Ovary (tissue), 10 donors: ENCODE measurements at places on chromosomes 12 and 14.
A peak's percentile ranks its signal among the peaks of the same experiment; 100 is the strongest.

DNA sequence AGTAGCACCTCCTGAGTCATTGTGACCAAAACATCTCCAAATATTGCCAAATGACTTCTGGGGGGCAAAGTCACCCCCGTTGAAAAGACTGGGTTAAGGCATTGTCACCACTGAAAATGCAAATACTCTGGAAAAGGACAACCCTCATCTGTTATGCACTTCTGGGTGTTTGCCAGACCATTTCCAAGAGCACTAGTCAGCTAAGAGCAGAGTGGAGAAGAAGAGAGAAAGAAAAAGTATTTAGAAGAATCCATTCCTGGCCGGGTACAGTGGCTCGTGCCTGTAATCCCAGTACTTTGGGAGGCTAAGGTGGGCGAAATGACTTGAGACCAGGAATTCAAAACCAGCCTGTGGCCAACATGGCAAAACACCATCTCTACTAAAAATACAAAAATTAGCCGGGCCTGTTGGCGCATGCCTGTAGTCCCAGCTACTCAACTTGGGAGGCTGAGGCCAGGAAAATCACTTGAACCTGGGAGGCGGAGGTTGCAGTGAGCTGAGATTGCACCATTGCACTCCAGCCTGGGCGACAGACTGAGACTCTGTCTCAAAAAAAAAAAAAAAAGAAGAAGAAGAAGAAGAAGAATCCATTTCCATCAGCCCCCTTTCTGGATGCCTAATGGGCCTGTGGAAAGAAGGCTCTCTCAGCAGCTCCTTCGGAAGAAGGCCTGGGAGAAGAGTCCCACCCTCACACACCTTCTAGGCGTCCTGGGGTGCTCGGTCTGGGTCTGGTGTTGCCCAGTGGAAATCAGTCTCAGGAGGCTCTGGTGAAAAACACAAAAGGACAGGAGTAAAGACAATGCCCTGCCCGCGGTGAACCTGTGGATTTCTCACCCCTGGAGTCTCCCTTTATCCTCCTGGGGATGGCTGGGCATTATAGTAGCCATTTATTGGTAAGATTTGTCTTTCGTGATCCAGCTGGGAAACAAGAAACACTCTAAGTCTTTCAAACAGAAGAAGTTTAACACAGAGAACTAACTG, 3.5 kb upstream of the LTBR start:
- no peak for DNase-seq

GRCh38 chr12:66617991-66618390, 60.9 kb downstream of the GRIP1 start:
- DNase-seq, result no peak

GRCh38 chr14:91363776-91364523, 53.7 kb downstream of the CCDC88C start:
- no peak for DNase-seq

GRCh38 chr14:69770559-69770958, 3.6 kb downstream of the SRSF5 start:
- no peak for DNase-seq

GRCh38 chr14:101398011-101398410, 163.3 kb upstream of the DIO3 start:
- no peak for DNase-seq

GRCh38 chr12:113862590-113863454, 103.3 kb downstream of the RBM19 start:
- DNase-seq, result no peak

- DNase-seq, result no peak
These were observed 70.1 kb downstream of the PEBP1 start for GRCh38 chr12:118206107-118206412.

DNA sequence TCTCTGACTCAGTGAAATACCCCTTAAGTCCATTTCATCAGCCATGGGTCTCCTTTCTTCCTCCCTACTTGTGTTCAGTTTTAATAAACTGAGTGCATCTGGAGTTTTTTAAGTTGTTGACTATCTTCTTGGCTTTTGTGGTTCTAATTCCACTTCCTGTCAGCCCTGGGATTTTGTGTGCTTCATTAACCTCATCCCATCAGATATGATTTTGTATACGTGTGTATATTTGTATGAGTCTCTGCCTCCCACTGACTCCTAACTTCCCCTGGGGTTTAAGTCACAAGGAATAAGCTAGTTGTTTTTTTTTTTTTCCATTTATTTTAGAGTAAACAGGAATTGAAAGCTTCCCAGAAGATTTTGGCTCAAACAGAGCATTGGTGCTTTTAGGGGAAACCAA, 62.7 kb downstream of the TTLL5 start:
- no peak for DNase-seq

- DNase-seq, result peak; percentile 40
These were observed 545 bp downstream of the YARS2 start for GRCh38 chr12:32755051-32755653.

DNA sequence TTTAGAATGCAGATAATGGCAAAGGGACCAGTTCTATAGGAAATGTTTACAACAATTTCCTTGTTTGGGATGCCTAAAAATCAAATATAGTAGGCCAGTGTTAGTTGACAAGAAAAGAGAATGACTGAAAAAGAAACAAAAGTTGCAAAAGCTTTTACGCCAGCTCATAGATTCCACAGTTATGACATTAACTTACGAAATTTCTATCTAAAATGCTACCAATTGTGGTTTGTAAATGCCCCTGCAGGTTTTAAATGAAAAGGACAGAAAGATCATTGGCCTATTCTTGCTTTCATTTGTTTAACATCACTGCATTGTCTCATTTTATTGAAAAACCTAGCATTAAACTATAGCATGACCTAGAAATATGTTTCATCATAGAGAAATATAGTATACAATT, 345.8 kb downstream of the CCDC91 start:
- DNase-seq, result no peak

- DNase-seq, result no peak
These were observed 36.7 kb downstream of the RBM19 start for GRCh38 chr12:113929312-113929989.

DNA sequence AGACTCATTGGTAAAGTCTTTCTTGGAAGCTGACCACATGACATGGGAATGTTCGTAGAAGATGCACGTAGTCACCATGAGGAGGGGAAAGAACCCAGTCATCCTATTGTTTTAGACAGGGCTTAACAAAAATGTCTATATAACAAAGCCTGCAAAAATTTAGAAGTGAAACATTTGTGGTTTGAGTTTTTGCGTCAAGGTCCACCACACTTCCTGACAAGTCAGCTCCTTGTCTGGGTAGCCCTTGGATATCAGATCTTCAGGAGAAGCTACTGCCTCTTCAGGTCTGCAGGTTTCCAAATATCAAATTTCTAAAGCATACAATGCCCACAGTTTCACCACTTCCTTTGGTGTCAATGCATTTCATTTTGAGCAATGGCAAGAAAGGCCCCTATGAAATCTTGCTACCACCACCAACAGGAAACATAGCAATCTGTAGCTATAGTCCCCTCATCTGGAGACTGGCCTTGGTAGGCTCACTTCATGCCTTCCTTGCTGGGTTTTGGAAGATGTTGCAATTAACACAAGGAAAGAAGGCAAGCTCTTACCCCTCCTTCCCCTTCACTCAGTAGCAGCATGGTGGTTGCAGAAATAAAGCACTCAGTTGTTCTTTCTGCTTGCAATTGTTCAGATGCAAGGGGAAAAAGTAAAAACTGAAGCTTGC, 235.2 kb downstream of the PCNX1 start:
- DNase-seq, result no peak

GRCh38 chr14:102303664-102304063, 1.3 kb downstream of the MOK start:
- no peak for DNase-seq

- no peak for DNase-seq
These were observed 18.8 kb downstream of the TTC7B start for GRCh38 chr14:90797451-90797850.

GRCh38 chr12:93415723-93416464, 25.9 kb downstream of the UBE2N start:
- DNase-seq, result no peak

DNA sequence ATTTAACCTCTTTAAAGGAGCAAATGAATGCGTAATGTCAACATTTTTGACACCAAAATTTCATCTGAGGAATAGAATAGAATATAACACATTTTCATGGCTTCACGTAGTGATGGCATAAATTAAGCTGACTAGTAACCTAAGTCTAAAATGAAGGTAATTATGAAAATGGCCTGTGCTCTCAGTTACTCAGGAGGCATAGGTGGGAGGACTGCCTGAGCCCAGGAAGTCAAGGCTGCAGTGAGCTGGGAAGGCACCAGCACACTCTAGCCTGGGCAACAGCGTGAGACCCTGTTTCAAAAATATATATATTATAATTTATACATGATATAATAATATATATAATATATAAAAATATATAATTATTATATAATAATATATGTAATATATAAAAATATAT, 383.2 kb upstream of the ATP2B1 start:
- no peak for DNase-seq

- no peak for DNase-seq
These were observed 8.1 kb downstream of the CORO1C start for GRCh38 chr12:108722992-108723766.

- no peak for DNase-seq
These were observed 51.0 kb downstream of the SPTLC2 start for GRCh38 chr14:77565289-77565993.

DNA sequence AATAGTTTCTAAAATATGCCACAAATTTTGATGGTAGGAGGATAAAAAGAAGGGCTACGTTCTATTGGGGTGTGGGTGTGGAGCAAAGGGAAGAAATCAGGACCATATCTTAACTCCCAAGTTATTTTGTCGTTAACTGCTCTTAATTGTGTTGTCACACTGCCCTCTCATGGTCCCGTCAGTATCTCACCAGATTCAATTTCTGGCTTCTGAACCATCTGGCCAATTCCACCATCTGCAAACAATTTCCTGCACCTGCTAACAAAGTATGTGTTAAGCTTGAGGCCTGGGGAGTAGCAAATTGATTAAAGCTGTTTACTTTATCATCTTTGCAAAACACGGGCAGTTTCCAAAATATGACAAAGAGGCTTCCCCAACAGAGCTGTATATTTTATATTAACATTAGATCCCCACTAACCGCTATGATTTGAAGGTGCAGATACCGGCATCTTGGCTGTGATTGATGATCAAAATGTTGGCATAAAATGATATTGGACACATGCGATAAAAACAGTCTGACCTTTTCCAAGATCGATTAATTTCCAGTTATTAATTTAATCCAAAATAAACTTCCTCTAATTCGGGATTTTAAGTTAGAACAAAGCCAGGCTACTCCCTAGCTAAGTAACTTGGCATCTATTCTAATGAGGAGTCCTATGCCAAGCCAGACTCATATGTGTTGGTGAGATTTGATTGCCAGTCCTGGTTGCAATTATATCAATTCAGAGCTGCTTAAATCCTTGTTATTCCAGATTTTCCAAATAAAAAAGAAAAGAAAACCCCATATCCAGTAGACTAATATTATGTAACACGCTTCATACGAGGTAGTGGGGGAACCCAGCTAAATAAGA, 6.9 kb upstream of the DNM1L start:
- DNase-seq, result peak; percentile 34

DNA sequence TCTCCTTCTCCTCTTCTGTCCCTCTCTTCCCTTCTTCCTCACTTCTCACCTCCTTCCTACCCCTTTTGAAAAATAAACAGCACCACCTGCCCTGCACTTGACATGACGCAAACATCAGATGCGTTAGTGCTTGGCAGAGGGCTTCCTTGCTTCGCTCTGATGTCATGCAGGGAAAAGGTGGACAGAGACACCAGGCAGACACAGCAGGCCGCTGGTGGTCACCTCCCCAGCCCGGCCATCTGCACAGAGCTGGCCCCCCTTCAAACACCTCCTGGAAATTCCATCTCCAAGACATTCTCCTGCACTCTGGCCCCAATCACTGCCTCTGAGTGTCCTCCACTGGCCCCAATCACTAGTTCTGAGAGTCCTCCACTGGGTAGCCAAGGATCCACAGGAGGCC, 353.6 kb downstream of the MED13L start:
- no peak for DNase-seq

- no peak for DNase-seq
These were observed 5.9 kb upstream of the CRIP2 start for GRCh38 chr14:105468621-105469241.

GRCh38 chr14:94171208-94171607, 2.9 kb upstream of the PPP4R4 start:
- DNase-seq, result no peak

DNA sequence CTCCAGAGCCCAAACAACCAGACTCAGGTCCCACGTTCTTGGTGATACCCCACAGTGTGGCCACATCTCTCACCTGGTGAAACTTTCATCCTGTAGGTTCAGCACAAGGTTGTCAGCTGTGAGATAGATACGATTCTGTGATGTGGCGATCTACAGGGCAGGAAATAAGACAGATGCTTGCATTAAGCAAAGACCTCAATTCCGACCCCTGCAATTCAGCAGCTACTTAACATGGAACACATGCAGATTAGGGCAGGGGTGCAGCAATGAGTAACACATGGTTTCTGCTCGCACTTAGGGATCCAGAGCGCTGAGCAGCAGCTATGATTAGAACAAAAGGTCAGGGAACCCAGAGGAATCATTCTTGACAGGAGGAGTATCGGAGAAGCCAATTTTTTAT, 4.1 kb downstream of the PHB2 start:
- DNase-seq, result peak; percentile 3

DNA sequence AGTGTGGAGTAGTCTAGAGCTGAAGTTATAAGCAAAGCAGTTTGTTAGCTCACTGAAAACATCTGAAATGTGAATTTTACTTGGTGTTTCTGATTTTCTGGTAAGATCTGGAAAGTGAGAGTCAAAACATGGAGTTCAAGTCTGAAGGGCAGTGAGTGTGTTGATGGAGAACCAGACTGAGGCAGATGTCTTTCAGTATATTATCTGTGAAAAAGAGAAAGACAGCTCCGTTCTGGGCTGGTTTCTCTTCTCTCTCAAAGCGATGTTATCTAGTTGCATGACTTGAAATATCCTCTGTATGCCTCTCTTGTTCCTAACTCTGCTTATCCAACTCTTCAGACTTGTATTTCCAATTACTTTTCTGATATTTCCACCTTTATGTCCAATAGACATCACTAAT, 381.9 kb upstream of the RGS6 start:
- DNase-seq, result no peak

- DNase-seq, result no peak
These were observed 24.9 kb downstream of the ACTR6 start for GRCh38 chr12:100225491-100225890.

GRCh38 chr12:10497602-10498001, 8.1 kb upstream of the EIF2S3B start:
- DNase-seq, result no peak

DNA sequence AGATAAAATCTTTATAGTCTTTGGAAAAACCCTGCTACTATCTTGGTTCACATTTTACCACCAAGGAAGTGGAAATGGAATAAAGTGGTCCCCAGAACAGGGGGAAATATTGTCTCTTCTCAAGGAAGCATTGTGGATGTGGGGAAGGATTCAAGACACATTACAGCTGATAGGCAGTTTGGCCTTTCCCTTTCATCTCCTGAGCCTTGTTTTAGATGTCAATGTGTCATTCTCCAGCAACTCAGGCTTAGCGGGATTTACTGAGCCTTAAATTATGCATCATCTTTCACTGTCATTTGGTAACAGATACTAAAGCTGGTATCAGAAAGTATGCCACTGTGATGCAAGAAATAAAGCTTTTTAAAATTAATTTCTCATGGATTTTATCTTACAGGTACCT, 136.2 kb downstream of the STXBP6 start:
- DNase-seq, result no peak

DNA sequence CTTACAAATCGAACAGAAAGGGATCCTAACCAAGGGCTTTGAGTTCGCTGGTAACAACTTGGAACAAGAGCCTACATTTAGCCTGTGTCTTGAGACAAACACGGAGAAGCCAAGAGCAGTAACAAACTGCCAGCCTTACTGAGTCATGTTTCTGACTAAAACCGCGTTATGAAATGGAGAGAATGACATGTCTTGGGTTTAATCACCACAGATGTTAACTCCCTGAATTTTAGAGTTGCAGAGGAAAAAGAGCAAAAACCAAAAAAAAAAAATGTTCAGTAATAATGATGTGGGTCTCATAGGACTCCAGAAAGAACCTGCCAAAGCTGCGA, 1.0 kb downstream of the BLTP3B start:
- no peak for DNase-seq
